ENCODE measurements at places on chromosomes 7 and 10. TPM values are rescaled to one million over a fixed set of nuclear protein-coding genes. Genes with fewer than 3 reads are reported as not detected.

The RBM48 gene
- total RNA-seq: 45.4 TPM

The HTR7 gene
- 0.08 TPM for total RNA-seq

The C7orf33 gene
- total RNA-seq: not detected

- H3K4me1 ChIP-seq: no peaks in the 10 kb centered on the region
- no peak for DNase-seq
Measured at GRCh38 chr10:18087355-18087754, 52.9 kb upstream of the CACNB2 start.

- H3K27ac ChIP-seq: no peak overlapping the region
- H3K36me3 ChIP-seq: no peaks in the 10 kb centered on the region
- no peak for DNase-seq
Measured at GRCh38 chr10:59175538-59176240, 754 bp upstream of the PHYHIPL start.

- H3K4me1 ChIP-seq: no peaks in the 10 kb centered on the region
- DNase-seq: no peak
- H3K27ac ChIP-seq: no peak overlapping the region
- no peaks in the 10 kb centered on the region for H3K27me3 ChIP-seq
Measured at GRCh38 chr10:520402-520787, 169.1 kb downstream of the DIP2C start.

- no peak overlapping the region for H3K27ac ChIP-seq
- no peaks in the 10 kb centered on the region for H3K36me3 ChIP-seq
- no peaks in the 10 kb centered on the region for H3K4me1 ChIP-seq
- no peak overlapping the region for H3K4me3 ChIP-seq
- DNase-seq: no peak
- no peaks in the 10 kb centered on the region for H3K27me3 ChIP-seq
Measured at GRCh38 chr7:82172017-82172416, 271.6 kb downstream of the CACNA2D1 start.

DNA sequence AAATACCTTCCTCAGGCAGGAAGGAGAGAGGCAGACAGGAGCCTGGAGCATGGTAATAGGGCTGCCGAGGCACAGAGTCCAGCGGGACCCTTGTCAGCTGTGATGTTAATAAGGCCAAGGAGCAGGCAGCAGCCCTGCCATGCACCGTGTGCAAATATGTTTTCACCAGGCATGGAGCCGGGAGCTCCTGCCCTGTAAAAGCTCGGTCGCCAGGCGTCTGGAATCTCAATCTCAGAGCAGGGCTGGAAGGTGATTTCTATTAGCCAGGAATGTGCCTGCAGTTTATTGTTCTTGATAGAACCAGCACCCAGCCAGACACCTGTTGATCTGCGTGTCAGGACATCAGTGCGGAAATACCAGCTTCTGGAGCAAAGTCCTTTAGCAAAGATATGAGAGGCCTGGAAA is 469.8 kb downstream of the GLRX3 start:
- no peaks in the 10 kb centered on the region for H3K4me1 ChIP-seq
- DNase-seq: no peak
- H3K27me3 ChIP-seq: no peaks in the 10 kb centered on the region
- no peak overlapping the region for H3K4me3 ChIP-seq
- H3K36me3 ChIP-seq: no peaks in the 10 kb centered on the region

DNA sequence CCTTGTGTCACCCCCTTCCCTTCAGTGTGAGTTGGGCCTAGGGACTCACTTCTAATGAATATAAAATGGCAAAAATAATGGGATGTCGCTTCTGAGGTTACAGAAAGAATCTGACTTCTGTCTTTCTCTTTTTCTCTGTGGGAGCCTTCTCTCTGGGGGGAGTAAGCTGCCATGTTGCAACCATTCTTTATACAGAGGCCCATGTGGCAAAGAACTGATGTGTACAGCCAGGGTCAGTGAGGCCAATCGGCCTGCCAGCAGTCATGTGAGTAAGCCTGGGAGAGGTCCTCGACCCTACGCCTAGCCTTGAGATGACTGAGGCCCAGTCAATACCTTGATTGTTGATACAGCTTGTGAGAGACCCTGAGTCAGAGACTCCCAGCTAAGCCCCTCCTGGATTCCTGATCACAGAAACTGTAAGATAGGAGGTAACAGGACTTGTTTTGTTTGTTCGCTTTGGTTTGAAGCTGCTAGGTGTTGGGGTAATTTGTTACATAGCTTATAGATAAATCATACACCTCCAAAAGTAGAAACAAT is 1.7 kb downstream of the TCAF1 start:
- no peaks in the 10 kb centered on the region for H3K27me3 ChIP-seq
- H3K4me3 ChIP-seq: no peak overlapping the region
- peaks cover 12% of the 10 kb centered on the region for H3K4me1 ChIP-seq
- DNase-seq: no peak
- no peak overlapping the region for H3K27ac ChIP-seq

DNA sequence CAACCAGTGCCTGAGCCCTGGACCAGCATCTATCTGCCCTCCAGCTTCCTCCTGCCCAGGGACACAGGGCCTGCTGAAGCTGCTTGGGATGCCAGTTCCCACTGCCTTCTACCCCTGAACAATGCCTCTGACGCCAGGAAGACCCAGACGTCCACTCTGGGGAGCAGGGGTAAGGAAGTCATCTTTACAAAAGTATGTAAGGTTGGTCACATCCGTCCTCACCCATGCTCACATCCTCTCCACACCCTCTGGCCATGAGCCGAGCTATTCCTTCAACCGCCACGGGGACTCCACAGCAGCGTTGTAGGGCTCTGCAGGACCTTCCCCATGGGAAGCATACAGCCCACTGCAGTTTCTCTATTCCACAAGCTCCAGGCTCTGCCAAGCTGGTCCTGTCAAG is 58.5 kb downstream of the CLRN3 start:
- H3K27ac ChIP-seq: no peak overlapping the region
- peaks cover 9% of the 10 kb centered on the region for H3K27me3 ChIP-seq
- no peak overlapping the region for H3K4me3 ChIP-seq
- DNase-seq: no peak
- H3K36me3 ChIP-seq: no peaks in the 10 kb centered on the region

DNA sequence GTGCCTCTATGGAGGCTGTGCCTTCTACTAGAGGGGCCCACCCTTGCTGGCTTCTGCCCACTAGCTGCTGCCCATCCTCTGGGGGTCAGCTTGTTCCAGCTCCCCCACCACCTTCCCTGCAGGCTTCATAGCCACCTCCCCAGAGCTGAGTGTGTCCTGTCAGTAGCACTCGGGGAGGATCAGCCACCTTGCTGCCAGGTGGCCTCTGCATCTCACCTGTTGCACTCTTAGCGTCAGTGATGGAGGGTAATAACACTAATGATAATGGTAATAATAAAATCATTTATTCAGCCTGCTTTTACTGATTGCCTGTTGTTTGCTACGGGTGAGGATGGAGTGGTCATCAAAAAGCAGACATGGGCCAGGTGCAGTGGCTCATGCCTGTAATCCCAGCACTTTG is 377.6 kb downstream of the LRMDA start:
- H3K4me3 ChIP-seq: no peak overlapping the region
- no peak overlapping the region for H3K27ac ChIP-seq
- no peaks in the 10 kb centered on the region for H3K36me3 ChIP-seq

All from CD4-positive, alpha-beta T cell (primary cell).